Myocyte (in vitro differentiated cells): ENCODE measurements at places on chromosomes 3 and 15. TPM values are rescaled to one million over a fixed set of nuclear protein-coding genes. Genes with fewer than 3 reads are reported as not detected.

GRCh38 chr3:127177226-127177625, 15.7 kb upstream of the PRR23E start:
- DNase-seq: peak; percentile 45

The SIAH2 gene
- 25.4 and 46.4 TPM in 2 replicates for total RNA-seq

DNA sequence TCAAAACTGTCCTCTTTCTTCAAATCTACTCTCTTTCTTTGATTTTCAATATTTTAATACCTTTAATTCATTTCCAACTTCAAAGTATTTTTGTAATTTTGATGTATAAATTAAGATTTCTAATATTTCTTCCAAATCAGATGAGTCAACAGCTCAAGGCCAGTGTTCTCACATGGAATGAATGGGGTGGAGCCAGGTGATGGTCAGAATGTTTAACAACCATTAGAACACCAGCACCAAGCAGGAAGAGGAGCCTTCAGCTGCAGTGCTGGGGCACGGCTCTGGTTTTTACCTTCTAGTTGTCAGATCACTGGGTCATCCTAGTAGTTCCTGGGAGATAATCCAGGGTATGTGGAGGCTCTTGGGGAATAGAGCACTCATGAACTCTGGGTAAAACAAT, 494.5 kb upstream of the PDZRN3 start:
- no peak for DNase-seq

DNA sequence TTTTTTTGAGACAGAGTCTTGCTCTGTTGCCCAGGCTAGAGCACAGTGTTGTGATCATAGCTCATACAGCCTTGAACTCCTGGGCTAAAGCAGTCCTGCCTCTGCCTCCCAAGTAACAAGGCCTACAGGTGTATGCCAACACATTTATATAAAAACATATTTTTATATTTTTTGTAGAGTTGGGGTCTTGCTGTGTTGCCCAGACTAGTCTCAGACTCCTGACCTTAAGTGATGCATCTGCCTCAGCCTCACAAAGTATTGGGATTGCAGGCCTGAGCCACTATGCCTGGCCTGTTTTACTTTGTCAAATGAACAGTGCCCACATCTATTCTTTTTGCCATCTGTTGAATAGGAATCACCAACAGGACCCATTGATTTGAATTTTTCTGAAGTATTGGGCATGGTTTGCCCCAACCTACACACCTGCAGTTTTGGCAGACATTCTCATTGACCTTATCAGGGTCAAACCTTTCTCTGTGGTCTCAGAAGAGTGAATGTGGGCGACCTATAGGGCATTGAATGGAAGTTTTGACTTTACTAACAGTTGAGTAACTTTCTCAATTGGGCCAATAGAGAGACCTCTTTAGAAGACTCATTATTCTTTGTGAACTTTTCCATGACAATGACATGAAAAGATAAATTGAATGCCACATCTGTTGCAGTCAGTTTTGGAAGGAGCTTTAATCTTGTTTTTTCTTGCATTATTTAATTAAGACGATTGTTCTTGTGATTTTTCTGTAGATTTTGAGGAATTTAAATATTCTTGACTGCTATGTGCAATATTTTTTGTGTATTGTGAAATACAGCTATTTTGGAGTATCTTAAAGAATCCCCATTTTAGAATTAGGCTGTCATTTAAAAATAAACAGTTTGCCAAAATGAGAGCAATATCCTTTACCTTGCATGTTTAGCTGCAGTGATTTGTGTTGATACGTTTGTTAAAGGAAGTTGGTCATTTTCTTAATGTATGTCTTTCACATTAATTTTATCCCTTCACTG, 2.7 kb downstream of the IREB2 start:
- no peak for DNase-seq

DNA sequence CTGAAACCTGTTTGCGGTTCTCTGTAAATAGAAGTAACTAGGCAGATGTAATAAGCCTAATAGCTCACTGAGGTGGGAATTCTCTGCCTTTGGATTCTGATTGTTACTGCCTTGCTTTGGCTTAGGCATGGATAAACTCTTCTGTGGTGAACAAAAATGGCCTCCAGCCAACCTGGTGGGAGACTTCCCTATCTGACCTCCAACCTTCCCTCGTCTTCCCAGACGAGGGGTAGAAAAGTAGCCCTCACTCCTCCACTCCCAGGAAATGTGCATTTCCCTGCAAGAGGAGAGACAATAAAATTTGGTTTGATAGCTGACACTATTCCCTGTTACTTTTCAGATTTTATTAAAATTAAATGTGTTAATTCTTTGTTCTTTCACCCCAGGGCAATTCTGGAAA, 606 bp upstream of the CD96 start:
- no peak for DNase-seq

The EFCAB12 gene
- 0.35 TPM in 1 of 2 replicates, not detected in the other for total RNA-seq

DNA sequence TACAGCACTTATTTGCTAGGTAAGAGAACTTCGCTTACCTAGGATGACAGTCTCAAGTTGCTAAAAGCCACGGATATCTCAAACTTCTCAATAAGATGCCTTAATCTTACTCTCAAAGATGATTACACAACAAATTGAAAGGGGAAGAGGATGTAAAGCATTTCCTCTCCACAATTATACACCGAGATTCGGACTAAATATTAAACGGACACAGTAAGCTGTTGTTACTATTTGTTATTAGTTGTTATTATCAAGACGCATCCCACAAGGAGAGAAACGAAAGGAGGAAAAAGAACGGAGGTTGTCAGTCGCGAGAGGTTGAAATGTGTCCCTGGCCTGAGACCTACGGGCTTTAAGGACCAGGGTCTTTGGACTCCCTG, 660 bp downstream of the ZNF106 start:
- peak; percentile 18 for DNase-seq

DNA sequence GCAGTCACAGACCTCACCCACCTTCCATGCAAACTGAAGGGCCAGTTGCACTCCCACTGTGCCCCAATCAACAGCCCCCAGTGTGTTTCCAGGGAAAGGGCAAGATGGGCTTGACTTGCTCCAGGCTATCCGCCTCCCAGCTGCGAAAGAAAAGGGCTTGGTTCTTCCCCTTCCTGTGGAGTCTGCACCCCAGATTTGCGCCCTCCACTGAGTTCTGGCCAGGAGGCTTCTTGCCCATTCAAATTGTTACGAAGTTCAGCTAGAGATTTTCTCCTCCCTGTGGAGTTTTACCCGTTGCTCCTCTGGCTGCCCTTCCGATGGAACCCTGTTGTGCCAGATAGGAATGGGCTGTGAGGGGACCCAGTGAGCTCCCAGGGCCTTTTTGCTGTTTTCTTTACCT, 1096.9 kb upstream of the ALCAM start:
- no peak for DNase-seq

- DNase-seq: peak; percentile 33
These were observed 90.4 kb downstream of the NAALADL2 start for GRCh38 chr3:174949523-174949922.

- peak; percentile 71 for DNase-seq
These were observed 812 bp downstream of the TEX55 start for GRCh38 chr3:119146578-119147375.

- no peak for DNase-seq
These were observed 274.3 kb upstream of the CNTN4 start for GRCh38 chr3:1824359-1824758.

The TRAIP gene
- total RNA-seq: 0.91 and 1.2 TPM in 2 replicates

The MINAR1 gene
- 1.3 and 2.5 TPM in 2 replicates for total RNA-seq

The NEK11 gene
- total RNA-seq: 6.1 and 9.6 TPM in 2 replicates

- DNase-seq: no peak
These were observed 25.8 kb downstream of the OXNAD1 start for GRCh38 chr3:16290827-16291196.

The HRG gene
- not detected in 2 replicates for total RNA-seq

The TRPC1 gene
- 8.4 and 10.0 TPM in 2 replicates for total RNA-seq

The TERC gene
- total RNA-seq: 86.8 and 454 TPM in 2 replicates

The PARP15 gene
- total RNA-seq: 0.08 TPM in 1 of 2 replicates, not detected in the other

DNA sequence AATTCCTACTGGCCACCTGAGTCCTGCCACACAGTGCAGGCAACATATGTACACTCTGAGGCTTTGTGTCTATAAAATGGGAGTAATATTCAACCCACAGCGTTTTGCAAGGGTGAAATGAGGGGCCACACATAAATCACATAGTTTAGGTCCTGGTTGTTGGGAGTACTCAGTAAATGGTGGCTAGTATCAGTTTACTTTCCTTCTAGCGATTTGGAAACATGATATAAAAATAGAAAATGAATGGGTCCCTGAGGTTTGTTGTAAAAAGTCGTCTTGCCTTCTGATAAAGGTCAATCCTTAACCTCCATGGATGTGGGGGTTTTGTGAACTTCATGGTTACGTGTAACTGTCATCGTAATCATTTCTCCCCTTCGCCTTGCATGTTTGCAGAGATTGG, 472.4 kb downstream of the EPHB1 start:
- DNase-seq: no peak

The USP13 gene
- 29.8 and 50.1 TPM in 2 replicates for total RNA-seq

The SLC28A1 gene
- total RNA-seq: not detected in 2 replicates

The PTPRG gene
- 23.7 and 28.4 TPM in 2 replicates for total RNA-seq

DNA sequence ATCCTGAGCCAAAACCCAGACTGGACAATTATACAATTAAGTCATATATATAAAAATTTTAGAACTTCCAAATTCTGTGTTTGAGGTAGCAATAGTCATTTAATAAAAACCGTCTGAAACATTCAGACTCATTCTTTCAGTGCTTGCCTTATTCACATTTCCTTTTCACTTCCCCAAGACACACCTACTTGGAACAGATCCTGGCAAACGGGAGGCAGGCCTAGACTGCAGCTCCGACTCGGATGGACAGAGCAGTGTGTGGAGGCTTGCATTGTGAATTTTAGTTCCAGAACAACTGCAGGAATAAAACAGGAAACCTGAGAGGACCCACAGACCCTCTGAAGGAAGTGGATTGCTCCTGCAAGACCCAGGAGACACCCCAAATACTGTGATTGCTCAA, 341.4 kb downstream of the CNTN3 start:
- DNase-seq: no peak

DNA sequence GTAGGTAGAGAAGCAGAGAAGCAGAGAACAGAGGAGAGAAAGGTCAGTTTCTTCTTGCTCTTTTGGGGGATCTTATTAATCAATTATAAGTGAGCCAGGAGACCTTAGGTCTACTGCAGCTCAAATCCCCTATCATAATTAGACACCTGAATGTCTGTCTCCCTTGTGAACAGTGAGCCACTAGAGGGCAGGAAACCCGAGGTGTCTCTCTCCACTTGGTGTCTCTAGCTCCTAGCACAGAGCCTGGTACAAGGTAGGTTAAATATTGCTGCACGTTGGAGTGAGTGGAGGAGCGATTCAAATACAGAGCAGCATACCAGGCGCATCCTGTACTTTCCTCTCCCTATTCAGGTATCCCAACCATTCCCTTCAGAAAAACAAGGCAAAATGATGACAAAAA, 2.0 kb upstream of the ST8SIA2 start:
- peak; percentile 68 for DNase-seq

DNA sequence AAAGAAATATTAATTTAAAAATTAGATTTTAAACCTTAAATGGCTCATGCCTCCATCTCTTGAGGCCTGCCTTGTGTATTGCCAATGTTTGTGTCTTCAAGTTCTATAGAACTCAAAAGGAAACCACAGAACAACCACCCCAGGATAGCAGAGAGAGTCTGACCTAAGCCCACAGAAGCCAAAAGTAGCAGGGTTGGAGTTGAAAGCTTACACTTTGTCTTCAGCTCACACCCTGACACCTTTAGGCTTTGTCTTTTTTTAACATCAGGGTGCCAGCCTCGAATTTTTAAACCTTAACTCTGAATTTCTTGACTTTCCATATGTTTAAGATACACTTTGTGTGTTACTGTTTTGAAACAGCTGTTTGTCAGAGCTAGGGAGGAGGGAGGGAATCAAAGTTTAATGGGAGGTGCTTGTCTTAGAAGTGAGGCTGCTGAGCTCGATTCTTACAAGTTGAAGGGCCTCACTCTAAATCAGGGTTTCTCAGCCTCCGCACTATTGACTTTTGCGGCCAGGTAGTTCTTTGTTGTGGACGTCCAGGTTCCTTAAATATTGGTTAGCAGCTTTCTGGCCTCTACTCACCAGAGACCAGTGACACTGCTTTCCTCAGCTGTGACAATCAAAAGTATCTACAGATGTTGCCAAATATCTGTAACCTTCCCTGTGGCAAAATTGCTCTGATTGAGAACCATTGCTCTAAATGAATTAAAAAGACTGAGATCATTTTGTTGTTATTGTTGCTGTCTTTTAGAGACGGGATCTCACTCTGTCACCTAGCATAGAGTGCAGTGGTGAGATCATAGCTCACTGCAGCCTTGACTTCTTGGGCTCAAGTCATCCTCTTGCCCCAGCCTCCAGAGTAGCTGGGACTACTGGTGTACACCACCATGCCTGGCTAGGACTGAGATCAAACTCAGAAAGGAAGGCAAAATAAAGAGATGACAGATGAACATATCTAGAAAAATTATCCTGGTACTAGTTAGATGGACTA, 139.2 kb upstream of the EOMES start:
- no peak for DNase-seq

- DNase-seq: no peak
These were observed 10.6 kb downstream of the B4GALT4 start for GRCh38 chr3:119230071-119230470.

GRCh38 chr3:89954137-89954536, 846.7 kb downstream of the EPHA3 start:
- DNase-seq: no peak

DNA sequence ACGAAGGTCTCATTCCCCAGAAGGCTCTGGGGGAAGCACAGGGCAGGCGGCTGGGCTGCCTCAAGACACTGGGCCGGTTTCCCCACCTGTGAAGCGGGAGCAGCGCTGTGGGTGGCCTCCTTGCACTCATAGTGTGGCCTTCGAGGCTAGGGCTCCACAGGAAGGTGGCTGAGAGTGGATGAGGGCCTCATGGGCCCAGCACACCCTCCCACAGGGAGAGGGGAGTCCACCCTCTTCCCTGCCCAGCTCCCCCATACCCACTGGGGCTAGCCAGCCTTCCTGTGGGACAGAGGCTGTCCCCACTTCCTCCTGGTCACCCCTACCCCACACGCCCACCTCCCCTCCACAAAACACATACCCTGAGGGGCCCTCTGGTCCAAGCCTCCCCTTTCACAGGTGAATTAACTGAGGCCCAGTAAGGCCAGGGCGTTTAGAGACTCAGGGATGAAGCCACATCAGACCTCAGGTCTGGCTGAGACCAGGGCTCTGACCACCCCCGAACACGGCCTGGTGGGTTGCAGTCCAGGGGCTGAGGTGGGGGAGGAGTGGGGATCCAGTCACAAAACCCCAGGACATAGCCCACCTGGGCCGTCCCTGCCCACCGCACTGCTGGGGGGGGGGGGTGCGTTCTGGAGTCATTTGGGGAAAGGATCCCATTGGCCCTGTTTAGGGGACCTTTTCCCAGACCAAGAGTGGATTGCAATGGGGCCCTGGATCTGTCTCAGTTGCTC, 1.1 kb downstream of the ANPEP start:
- no peak for DNase-seq

The WDR93 gene
- total RNA-seq: not detected in 2 replicates

DNA sequence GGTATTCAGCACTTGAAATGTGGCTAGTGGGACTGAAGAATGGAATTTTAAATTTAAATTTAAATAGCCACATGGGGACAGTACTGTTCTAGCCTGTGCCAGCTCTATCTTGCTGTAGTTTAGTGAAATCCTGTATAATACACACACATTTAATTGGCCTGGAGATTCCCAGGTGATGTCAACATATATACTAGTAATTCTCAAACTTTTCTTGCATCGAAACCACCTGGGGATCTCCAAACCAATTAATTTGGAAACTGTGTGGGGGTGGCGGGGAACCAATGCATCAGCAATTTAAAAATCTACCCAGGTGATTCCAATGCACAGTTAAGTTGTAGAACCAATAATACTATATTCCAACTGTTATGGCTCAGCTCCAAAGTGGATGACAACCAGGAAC, 228.9 kb upstream of the MRPL3 start:
- no peak for DNase-seq

The FBXW12 gene
- total RNA-seq: 0.21 TPM in 1 of 2 replicates, not detected in the other

GRCh38 chr3:36166477-36166876, 213.8 kb upstream of the STAC start:
- DNase-seq: peak; percentile 22

The HYAL1 gene
- 0.26 and 0.56 TPM in 2 replicates for total RNA-seq
